ENCODE measurements at places on chromosomes 11 and 22.

DNA sequence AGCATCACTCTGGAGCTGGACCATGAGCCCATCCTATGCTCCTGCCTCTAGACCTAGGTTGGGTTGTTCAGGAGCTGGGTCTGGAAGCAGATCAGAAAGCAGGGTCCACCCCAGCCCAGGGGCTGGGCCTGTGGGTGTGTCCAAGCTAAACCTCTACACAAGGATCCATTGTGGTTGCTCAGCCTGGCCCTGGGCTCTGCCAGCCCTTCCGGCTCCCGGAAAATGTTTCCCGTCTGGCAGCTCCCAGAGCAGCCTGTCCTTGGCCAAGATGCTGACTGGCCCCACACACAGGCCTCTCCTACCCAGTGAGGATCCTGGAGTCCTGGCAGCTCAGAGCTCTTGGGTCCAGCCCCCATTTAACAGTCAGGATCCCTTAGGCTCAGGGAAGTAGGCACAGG lies 35.3 kb upstream of the FCHSD2 start:
- no peak for DNase-seq

GRCh38 chr11:34366522-34366921 lies 8.7 kb upstream of the ABTB2 start:
- peak; percentile 29 for DNase-seq

- no peak for DNase-seq
Measured at GRCh38 chr11:73531386-73531785, 66.5 kb downstream of the FAM168A start.

GRCh38 chr11:17240780-17241179 lies 33.0 kb upstream of the PIK3C2A start:
- DNase-seq, result no peak

- DNase-seq, result no peak
Measured at GRCh38 chr11:35516403-35516802, 9.0 kb downstream of the PAMR1 start.

- no peak for DNase-seq
Measured at GRCh38 chr22:44620129-44620840, 81.7 kb upstream of the PRR5 start.

DNA sequence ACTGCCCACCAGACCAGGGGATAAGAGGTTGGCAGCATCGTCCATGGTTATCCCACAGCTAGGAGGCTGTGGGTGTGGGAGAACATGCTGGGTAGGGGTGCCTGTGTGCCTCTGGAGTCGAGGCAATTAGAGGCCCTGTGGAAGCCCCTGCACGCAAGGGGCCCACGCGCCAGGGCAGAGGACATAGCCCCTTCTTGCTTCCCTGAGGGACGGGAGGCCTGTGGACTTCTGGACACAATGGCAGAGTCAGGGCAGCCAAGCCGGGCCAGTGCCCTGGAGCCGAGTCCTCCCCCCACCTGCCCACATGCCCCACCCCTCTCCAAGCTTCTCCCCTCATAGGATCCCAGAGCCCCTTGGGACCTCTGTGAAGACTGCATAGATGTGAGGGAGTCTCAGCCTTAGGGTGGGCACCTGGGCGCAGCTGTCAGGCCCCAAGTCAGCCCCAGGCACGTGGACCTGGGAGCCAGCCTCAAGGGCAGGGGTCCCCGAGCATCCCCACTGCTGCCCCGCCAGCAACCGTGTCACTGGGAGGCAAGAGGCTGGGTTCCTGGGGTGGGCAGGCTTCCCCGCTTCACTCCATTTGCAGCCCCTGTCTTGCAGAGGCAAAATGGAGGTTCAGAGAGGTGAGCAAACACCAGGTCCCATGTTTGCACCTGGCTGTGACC lies 52.4 kb downstream of the CDKN1C start:
- no peak for DNase-seq

GRCh38 chr11:11038782-11039181 lies 180.9 kb upstream of the ZBED5 start:
- DNase-seq, result no peak

DNA sequence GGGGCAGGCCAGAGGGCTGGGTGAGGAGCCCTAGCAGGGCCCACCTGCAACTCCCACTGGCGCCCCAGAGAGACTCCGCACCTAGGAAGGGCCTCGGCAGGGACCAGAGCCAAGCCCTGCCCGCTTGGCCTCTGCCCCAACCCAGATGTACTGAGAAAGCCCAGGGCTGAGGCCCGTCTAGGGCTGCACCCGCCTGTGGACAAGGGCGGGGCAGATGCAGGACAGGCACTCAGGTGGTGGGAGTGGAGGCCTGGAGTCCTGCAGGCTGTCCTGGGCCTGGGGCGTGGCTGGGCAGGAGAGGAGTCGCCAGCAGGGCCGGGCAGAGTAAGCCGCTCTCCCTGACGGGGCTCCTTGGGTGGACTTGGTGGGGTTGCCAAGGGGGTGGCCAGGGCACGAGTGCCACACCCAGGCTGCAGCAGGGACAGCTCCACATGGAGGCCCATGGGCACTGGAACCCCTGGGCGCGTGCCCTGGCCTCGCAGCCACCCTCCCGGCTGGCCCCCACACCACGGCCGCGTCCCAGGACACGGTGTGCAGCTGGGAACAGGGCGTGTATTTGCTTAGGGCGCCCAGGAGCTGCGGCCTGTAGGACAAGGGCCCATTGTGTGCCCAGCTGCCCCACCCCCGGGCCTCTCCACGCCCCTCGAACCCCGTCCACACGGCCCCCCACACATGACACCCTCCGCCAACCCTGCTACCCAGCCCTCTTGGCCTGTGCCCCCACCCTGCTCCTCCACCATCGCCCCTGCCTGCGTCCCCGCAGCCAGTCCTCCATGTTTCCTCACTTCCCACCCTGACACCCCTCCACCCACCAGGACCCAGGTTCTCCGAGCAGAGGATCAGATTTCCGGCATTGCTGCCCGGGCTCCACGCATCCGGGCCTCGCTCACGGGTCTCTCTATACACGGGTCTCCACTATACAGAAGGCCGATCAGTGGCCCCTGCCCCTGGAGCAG lies 11.3 kb upstream of the PIM3 start:
- no peak for DNase-seq

GRCh38 chr11:58133309-58134076 lies 8.2 kb upstream of the OR9I1 start:
- no peak for DNase-seq

DNA sequence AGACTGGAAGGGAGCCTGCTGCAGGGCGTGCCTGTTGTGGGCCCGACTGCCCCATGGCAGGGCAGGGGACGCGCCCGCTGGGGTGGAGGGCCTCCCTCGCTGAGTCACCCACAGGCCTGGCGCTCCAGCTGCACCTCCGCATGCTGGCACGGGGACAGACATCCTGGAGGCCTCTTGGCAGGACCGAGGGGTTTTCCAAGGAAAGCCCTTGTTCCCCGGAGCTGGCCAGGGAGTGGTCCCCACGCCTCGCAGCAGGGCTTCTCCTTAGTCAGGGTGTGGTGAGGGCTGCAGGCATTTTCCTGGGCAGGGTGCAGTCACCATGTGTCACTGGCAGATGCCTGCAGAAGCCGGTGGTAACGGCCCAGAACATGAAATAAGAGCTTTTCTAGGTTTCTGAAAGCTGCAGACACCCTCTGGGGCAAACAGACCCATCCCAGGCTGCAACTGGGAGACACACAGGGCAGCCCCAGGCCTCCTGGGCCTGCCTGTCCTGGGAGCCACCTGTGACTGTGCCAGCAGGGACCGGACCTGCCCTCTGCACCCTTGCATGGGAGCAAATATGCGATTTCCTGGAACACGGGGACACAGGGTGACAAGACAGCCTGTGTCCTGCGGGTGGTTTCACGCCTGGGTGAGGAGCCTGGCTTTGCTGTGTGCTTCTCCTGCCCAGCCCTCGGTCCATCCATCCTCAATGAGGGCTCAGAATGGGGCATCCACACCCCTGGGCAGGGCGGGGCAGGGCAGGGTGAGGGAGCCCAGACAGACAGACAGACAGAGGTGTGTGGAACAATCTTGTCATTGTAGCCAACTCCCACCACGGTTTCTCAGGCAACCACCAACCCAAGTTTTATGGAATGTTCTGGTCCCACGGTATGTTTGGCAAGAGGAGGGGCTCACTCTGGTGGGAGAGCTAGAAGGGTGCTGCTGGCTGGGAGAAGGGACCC lies 43.2 kb upstream of the FADD start:
- DNase-seq, result no peak

DNA sequence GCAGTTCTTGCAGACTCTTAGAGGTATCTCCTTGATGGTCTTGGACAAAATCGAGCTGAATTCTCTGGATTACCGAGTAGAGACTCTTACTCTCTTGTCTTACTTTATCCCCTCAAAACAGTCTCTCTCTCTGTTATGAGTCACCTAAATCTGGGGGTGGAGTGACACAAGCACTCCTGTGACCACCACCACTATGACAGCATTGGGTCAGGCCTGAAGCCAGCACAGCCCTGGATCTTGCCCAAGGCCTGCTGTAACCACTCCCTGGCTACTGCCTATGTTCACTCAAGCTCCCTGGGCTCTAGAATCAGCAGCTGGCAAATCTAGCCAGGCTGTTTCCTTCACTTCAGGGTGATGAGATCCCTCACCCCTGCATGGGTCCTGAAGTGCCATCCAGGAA lies 662.5 kb downstream of the LUZP2 start:
- DNase-seq, result no peak

- no peak for DNase-seq
Measured at GRCh38 chr11:128520206-128520887, 67.0 kb downstream of the ETS1 start.

- no peak for DNase-seq
Measured at GRCh38 chr22:37229805-37230672, 14.0 kb downstream of the RAC2 start.

- peak; percentile 45 for DNase-seq
Measured at GRCh38 chr11:22432291-22433093, 94.3 kb downstream of the SLC17A6 start.

GRCh38 chr11:113986351-113987140 lies 11.6 kb downstream of the HTR3A start:
- DNase-seq, result no peak

- peak; percentile 84 for DNase-seq
Measured at GRCh38 chr22:19448076-19448607, 631 bp upstream of the C22orf39 start.

- DNase-seq, result no peak
Measured at GRCh38 chr11:409600-410483, 5.0 kb downstream of the SIGIRR start.

- no peak for DNase-seq
Measured at GRCh38 chr11:45647329-45647728, 18.1 kb downstream of the CHST1 start.

GRCh38 chr11:119404872-119405271 lies 18.1 kb downstream of the THY1 start:
- DNase-seq, result no peak
